ENCODE measurements at places on chromosomes 4 and X.
A peak's percentile ranks its signal among the peaks of the same experiment; 100 is the strongest.

DNA sequence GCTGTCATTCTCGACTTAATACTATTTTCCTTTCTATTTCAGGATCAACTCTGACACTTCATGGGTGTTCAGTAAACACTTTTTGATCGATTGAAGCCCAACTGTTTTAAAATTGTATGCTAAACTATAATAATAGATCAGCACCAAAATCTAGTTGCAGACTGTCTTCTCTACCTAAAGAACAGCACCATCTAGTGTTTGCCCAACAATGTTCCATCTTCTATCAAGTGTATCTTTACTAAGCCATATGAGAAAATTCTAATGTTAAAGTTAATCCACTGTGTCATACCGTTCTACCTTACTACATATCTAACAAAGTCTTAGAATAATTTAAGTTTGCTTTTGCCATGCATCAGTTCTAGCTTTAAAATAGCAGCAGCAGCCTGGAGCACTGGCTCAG lies 113.0 kb upstream of the PRDX4 start:
- DNase-seq = peak; percentile 76

DNA sequence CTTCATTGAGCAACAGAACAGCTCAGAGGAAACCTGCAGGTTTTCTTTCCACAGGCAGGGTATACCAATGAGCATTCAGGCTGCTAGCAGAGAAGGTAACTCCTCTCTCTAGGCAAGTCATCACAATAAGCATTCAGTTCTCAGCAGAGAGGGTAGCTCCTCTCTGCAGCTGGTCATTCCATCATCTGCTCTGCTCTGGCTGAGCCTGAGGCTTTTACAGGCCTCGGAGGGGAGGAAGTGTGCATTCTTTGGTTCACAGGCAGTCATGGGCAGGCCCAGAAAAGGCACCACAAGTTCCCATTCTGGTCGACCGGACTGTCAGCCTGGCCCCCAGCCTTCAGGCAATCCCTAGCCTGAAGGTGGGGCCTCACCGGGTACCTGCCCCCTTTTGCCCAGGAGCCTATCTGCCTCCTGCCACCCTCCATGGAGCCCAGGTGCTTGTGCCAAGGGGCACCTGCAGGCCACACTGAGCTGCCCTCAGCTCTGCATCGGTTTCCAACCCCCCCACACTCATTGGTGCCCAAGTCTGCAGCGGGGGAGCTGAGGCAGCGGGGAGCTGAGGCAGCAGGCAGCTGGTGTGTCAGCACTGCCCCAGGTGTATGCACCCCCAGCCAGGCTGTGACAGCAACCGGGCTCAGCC lies 83.1 kb downstream of the PRDM5 start:
- no peak for DNase-seq

DNA sequence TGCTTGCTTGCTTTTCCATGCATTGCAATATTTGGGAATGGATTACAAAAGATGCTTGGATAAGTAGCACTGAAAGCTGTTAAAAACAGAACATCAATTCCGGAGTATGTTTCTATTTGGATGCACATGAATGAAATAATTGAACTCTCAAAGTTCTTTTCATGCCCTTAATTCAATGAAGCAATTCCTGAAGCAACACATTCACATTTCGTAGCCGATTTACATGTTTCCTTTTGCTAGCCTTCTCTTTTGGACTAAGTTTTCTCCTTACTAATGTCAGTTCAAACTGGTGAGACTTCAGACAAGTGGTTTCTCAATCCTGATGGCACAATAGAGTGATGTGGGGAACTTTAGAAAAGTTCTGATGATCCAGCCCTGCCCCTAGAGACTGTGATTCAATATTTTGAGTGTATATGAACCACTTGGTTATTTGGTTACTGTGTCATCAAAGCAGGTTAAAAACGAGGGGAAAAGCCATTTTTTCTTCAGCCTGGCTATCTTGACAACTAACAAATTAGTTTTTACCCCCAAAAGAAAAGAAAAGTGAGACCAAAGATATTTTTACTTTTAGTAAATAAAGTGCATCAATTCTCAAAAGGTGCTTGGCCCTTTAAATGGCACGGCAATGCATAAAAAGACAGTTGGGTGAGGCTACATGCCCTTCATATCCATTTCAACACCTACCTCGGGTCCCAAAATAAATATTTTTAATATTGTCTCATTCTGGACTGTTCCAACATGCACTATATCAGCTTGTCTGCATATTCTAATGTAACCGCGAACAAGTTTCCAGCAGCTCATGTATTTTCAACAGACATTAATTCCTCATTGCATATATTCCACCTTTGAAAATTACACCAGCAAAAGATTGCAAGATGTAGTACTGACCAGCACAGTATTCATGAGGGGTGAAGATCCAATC lies 90.1 kb upstream of the RPL34 start:
- no peak for DNase-seq

GRCh38 chr4:184680698-184681097 lies 31.2 kb downstream of the PRIMPOL start:
- no peak for DNase-seq

DNA sequence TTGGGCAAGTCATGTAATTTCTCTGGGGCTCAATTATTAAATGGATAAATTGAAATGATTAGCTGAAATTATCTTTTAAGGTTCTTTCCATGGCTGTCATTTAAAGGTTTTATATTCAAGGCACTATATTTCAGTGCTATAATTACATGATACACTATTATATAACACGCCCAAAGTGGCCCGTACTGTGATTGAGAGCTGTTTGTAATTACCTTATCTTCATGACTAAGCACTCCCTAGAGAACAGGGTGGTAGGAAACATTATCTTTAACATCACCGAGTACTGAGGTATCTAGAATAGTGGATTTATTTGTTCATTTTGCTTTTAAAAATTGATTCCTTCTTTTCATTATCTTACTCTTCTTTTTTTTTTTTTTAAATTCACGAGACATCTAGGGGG lies 79.0 kb downstream of the DIAPH2 start:
- DNase-seq = no peak

DNA sequence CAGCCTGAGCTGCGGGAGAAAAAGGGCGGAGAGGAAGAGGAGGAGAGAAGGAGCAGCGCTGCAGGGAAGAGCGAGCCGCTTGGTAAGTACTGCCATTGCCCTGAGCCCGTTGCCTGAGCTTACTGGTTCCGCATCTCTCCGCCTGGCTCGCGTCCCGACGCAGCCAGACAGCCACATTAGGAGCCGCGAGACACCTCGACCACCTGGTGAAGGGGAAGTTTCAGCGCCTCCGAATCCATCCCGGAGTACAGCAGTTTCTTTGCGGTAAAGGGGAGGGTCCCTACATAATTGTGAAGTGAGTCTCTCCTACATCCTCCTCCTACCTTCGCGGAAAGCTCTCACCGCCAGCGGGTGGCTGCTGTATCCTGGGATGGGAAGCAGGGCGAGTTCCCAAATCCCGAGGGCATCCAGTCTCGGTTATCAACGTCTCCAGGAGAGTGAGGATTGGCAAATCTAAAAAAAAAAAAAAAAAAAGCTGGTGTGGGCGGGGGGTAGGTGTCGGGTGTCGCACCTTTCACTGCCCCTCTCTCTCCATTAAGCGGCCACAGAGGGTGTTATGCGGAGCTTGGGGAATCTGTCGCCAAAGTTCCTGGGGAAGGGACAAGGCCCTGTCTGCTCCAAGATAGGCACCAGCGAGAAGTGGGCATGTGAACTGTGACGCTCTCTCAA lies 7.9 kb downstream of the TBX22 start:
- DNase-seq = peak; percentile 48

DNA sequence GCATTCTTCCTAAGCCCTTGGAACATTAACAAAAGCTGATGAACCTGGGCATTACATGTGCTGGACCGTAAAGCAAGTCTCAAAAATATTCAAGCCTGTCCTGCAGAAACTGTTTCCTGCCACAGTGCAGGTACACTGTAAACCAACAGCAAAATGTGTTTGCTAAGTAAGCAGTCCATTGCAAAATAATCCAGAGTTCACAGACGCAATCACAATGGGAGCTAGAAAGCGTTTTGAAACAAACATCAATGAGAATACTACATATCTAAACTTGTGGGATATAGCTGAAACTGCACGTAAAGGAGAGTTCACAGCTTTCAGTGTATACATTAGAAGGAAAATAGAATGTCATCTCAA lies 61.6 kb downstream of the RGS12 start:
- DNase-seq = no peak

- no peak for DNase-seq
Observed at GRCh38 chrX:109827772-109828171, 94.7 kb upstream of the ACSL4 start.

DNA sequence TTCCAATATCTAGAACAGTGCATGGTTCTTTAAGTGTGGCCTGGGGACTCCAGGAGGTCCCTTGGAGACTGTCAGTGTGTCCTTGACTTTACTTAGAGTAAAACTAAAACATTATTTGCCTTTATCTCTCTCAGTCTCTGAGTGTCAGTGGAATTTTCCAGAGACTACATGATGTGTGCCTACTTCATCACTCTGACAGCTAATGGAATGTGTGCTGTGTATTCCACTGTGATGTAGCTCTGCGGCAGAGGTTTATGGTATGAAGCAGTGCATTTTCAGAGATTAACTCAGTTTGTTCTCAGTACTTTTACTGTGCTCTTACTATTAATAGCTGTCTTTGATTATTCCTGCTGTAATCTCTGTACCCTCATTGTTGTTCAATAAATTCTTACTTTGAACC lies 85.6 kb downstream of the MANBA start:
- no peak for DNase-seq

DNA sequence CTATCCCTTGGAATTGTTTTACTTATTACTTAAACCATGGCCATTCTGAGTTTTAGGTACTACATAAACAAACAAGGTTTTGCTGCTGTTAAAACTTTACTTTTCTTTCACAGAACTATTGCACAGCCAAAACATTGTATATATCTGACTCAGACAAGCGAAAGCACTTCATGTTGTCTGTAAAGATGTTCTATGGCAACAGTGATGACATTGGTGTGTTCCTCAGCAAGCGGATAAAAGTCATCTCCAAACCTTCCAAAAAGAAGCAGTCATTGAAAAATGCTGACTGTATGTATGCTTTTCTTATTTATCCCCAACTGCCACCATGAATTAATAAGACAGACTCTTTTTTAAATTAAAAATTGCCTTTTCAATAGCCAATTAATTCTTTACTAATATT lies 69.8 kb downstream of the CCKAR start:
- no peak for DNase-seq

DNA sequence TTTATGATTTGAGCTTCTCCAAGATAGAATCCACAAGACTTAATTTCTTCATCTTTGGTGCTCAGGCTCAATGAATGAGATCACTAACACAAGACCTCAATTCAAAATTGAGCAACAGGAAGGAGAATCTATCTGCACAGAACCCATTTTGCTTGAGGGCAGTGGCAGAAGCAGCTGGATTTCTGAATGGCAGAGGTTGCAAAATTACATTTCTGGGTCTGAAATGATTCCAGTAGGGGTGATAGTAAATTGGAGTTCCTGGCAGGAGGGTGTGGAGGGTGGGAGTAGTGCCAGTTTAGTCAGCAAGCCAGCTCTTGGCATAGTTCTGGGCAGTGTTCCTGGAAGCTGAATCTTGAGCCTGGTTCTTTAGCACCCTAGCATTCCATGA lies 281.1 kb downstream of the SLC7A11 start:
- no peak for DNase-seq

- no peak for DNase-seq
Observed at GRCh38 chr4:2042947-2043395, 16.2 kb upstream of the NAT8L start.

GRCh38 chr4:166169111-166169510 lies 296.1 kb downstream of the TLL1 start:
- peak; percentile 64 for DNase-seq

DNA sequence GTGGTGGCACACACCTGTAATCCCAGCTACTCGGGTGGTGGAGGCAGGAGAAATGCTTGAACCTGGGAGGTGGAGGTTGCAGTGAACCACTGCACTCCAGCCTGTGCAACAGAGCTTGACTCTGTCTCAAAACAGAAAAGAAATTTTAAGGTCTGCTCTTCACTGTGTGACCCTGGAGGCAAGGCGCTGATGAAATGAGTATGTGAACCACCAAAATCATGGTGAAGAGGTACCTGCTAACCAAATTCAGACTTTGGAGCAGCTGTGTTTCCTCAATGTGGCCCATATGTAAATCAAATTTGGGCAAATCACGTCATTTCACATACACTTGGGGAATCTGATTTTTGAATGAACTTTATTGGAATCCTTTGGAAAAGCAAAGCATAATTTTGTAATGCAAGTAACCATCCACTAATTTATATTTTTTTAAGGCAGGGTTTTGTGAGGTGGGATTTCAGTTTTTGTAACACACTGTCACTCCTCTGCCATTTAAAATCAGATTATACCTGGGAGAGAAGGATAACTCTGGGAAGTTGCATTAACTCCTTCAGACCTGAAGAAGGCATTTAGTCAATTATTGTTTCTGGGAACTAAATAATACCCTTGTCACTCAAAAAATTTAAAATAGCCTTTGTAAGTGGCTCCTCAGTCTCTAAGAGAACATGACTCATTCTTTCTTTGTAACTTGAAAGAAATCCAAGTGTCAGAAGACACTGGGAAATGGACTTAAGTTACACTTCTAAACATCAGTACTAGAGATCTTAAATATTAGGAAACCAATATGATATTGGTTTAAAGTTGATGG lies 24.0 kb downstream of the DOCK11 start:
- no peak for DNase-seq

DNA sequence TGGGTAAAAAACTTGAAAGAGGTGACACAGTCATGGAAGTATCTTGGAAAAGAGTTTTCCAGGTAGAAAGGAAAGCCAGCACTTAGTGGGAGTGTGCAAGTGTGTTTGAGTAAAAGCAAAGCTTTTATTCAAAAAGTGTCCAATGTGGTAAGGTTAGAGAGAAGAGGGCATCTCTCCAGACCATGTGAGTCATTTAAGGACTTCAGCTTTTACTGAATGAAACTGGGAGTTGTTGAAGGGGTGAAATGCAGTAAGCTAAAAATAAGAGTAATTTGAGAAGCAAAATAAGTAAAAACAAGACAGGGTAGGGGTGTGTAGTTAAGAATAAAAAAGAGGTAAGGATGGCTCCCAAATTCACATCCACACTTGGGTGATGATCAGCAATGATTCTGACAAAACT lies 238.9 kb downstream of the SLC7A11 start:
- no peak for DNase-seq

DNA sequence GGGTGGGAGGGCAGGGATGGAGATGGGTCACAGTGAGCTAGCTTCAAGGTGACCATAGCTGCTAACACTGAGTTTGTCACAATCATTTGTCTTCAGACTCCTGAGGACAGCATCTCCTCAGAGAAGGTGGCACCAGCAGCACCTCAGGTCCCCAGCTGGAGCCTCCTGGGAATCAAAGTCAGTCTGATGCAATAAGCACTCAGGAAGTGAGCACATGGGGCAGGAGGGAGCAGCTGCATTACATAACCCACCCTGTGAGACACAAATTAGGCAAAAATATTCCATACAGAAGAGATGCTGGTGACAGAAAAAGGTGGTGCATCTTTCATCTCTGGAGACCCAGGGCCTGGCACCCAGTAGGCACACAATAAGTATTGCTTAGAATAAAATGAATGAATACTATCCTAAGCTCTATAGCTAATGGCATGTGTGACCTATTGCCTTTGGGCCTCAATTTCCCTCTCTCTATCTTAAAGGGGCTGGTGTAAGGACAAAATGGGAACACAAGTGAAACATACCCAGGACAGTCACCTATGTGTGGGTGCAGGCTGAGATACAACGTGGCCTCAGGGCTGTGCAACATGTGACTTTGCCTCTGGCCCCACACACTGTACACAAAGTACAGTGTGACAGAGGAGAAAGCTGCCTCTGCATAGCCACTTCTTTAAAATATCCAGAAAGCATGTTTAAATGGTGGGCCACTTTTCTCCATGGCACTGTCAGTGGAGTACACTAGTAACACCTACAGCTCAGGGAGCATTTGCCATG lies 37.1 kb downstream of the SLC39A8 start:
- peak; percentile 33 for DNase-seq
